ENCODE measurements at places on chromosomes 2 and 18.

- DNase-seq = no peak
These were observed 353.3 kb downstream of the AKAIN1 start for GRCh38 chr18:4843771-4844170.

GRCh38 chr18:59419386-59419785 is 60.3 kb upstream of the LMAN1 start:
- DNase-seq = no peak

- DNase-seq = no peak
These were observed 21.6 kb downstream of the SNORC start for GRCh38 chr2:232891621-232892071.

DNA sequence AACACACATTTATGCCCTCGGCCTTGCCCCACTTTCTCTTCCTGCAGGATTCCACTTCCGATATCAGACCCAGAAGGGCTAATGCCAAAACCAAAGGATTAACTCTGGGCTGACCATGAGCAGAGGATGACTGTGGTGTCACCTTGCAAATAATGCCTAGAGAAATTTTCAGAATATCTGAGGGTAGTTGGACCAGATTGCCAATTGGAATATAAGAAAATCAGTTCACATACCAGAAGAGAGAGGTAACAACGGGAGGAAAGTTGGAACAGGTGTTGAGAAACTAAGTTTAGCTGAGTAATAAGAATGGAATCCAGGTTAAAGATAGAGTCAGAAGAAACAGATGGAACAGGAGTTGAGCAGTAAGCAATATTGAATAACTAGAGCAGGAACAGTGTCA is 232.7 kb upstream of the UBE2E3 start:
- no peak for DNase-seq

GRCh38 chr18:79567481-79568147 is 112.0 kb upstream of the CTDP1 start:
- DNase-seq = no peak

GRCh38 chr2:17578466-17578928 is 38.0 kb downstream of the VSNL1 start:
- DNase-seq = no peak

GRCh38 chr2:219207134-219207883 is 727 bp downstream of the ZFAND2B start:
- DNase-seq = no peak

- DNase-seq = no peak
These were observed 685.2 kb downstream of the DCC start for GRCh38 chr18:53025247-53025646.

DNA sequence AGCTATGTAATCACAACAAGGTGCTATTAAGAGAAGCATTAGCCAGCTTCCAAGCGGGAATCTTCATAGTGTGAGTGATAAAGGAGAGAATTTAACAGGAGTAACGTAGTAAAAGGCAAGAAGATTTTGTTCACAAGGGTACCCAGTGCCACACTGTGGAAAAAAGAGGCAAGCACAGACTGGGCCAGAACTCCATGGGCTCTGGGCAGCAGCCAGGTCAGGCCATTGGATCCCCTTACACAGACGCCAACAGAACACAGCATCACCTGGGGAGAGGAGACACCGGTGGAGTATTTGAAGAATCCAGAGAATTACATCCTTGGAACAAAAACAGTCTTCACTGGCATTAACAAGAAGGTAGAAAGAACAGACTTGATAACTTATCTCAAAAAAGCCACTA is 21.2 kb downstream of the AMER3 start:
- DNase-seq = no peak

DNA sequence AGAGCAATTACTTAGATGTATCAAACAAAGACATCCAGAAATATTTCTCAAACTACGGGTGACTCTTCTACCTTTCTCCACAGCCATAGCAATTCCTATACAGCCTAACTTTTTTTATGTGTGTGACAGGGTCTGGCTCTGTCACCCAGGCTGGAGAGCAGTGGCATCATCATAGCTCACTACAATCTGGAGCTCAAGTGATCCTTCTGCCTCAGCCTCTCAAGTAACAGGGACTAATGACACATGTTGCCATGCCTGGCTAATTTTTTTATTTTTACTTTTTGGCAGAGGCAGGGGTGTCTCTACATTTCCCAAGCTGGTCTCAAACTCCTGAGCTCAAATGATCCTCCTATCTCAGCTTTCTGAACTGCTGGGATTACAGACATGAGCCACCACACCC is 328.9 kb upstream of the NT5C1B start:
- no peak for DNase-seq

DNA sequence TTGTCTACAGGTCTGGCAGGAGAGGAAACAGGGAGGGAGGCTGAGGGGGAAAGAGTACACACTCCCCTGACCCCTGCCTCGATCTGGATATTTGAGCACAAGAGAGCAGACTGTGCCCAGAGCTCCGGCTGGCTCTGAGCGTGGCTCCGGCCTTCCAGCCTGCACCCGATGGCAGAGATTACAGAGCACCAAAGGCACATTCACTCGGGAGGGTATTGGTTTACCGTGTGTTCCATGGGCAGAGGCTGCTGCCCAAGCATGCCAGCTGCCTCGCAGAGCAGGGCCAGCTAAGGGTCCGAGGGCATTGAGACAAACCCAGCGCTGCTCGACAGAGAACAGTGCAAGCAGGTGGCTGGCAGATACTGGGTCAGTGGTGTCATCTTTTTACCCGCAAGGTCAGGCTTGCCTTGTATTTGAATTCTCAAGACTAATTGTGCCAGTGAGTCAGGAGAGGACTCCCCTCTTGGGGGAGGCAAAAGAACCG is 132.2 kb downstream of the TNS1 start:
- DNase-seq = no peak

- DNase-seq = no peak
These were observed 914.2 kb downstream of the TSN start for GRCh38 chr2:122669627-122670026.

GRCh38 chr2:47662552-47662951 is 120.4 kb upstream of the MSH6 start:
- no peak for DNase-seq

- DNase-seq = no peak
These were observed 14.3 kb upstream of the PTH2R start for GRCh38 chr2:208392300-208392699.

GRCh38 chr2:203427061-203427460 is 98.9 kb downstream of the ABI2 start:
- no peak for DNase-seq

DNA sequence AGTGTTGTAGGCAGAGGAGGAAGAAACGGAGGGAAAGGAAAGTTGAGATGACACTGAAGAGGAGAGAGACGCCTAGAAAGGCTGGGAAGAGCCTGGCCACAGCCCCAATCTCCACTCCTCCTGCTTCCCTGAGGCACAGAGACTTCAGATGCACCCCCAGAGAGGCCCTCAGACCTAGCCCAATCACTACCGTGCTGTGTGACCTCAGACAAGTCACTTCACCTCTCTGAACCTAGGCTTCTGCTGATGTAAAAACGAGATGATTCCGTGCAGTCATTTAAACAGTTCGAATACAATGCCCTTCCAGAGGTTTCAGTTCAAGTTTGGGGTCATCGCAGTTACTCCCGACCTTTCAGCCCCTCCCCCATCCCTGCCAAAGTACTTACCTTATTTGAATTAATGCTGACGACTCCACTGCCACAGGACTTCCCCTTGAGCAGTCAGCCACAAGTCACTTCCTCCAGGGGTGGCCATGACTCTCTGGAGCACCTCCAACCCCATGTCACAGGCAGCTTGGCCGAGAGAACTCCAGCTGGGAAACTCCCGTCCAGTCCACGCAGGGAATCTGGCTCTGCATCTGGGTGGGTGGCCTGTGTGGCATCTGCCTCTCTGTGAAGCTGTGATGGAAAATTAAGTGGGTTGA is 105.2 kb upstream of the ID2 start:
- peak; percentile 27 for DNase-seq

DNA sequence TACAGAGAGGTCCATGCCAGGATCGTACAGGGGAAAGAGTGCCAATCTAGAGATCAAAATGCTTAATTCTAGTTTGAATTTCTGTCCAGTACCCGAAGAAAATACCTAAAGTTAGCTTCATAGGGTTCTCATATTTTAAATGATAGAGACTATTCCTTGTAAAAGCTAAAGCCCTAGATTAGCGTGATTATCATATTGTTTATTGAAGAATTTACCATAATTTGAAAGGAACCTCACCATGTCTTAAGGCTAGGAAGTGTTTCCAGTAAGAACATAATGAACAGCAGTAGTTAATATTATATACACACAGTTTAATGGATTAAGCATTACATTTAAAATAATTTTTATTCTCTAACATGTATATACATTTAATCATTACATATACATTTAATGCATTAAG is 68.5 kb downstream of the COBLL1 start:
- no peak for DNase-seq

DNA sequence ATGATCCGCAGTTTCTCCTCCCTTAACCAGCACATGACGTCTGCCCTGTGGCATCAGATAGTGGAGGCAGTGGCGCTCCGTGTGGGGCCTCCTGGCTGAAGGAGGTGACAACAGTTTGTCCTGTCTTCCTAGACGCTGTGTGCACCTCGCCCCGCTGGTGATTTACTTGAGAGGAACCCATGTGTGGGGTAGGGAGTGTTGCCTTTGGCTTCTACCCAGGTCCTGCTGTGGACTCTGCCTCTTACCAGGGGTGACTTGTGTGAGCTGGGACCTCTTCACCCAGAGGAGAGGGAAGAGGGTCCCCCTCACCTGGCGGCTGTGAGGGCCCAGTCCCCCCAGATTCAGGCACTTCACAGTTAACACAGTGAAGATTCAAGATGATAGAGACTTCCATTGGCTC is 77.6 kb downstream of the TMEM18 start:
- no peak for DNase-seq

GRCh38 chr18:48404716-48405507 is 4.3 kb downstream of the ZBTB7C start:
- no peak for DNase-seq

DNA sequence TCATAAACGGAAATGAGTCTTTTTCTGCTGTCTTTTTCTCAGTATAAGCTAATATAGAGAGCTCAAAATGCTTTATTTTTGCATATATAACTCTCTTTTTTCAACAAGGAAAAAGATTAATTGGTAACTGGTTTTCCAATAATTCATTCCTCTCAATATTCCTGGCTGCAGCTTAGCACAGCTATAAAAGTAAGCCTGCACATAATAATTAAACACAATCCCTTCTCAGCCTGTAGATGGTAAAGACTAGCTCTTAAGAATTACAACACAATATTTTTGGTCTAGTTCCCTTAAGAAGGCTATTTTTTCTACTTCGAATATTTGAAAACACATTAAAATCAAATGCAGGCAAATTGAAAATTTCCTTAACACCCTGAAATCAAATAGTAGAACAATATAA is 258.0 kb downstream of the DOK6 start:
- DNase-seq = no peak

- DNase-seq = no peak
These were observed 53.5 kb downstream of the RASGRP3 start for GRCh38 chr2:33529771-33530481.

DNA sequence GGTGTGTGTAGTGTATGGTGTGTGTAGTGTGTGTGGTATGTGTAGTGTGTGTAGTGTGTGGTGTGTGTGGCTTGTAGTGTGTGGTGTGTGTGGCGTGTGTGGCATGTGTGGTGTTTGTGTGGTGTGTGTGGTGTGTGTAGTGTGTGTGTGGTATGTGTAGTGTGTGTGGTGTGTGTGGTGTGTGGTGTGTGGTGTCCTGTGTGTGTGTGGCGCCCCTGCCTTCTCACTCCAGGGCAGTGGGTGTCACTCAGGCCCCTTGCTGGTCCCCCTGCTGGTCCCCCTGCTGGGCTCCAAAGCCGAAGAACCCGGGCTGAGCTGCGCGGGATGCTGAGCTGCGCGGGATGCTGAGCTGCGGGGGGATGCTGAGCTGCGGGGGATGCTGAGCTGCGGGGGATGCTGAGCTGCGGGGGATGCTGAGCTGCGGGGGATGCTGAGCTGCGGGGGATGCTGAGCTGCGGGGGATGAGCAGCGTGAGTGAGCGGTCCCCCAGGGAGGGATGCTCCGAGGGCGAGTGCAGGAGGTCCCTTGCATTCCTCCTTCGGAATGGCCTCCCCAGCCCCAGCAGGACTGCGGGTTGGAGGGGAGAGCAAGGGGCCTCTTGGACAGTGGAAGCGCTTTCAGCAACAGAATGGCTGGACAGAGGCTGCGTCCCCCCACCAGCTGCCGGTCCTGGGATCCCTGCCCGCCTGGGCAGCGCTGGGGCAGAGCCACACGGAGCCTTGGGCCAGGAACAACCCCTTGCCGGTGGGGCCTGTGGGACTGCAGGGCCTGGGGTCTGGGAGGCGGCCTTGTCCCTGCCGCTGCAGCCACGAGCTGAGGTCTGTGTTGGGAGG is 3.4 kb upstream of the RTP5 start:
- no peak for DNase-seq

GRCh38 chr2:72834596-72834995 is 8.8 kb upstream of the EXOC6B start:
- no peak for DNase-seq

DNA sequence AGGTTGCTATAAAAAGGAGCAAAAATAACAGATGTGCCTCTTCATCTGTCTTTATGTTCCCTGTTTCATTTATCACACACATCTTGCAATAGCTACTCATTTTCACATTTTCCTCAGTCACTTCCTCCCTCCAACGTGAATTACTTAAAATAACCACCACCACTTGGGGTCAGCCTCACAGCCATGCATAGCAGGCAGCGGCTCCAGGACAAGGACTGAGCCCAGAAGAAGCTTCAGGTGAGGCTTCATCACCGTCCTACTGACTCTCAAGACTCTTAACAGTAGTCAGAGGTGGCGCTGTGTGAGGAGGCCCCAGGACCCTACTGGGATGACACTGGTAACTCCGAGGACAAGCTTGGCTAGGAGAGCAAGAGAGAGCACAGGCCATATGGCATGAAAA is 15.5 kb upstream of the ST8SIA5 start:
- no peak for DNase-seq

DNA sequence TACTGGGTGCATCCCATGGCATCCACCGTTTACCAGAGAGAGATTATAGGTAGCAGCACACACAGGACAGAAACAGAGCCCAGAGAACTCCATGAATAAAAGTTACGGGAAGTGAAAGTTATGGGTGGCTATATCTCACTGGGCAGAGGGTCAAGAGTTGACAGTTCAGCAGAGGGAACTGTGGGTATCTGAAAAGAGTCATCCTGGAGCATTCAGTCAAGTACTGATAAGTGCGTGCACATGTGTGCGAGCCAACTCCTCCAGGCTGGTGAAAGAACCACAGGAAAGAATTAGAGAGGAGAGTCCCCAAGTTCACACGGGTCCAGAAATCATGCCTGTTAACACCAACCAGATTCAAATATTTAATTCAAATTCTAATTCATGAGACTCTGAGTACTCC is 1588.2 kb downstream of the LRP1B start:
- no peak for DNase-seq

- DNase-seq = no peak
These were observed 8.7 kb downstream of the PTH2R start for GRCh38 chr2:208415255-208415654.
